ENCODE measurements at places on chromosomes 2 and 18.

GRCh38 chr2:129754831-129755230 lies 224.6 kb upstream of the RAB6C start:
- no peak for DNase-seq

GRCh38 chr2:162050513-162050961 lies 23.5 kb downstream of the DPP4 start:
- DNase-seq = no peak

- DNase-seq = peak; percentile 66
Measured at GRCh38 chr18:59881728-59882656, 17.8 kb upstream of the PMAIP1 start.

DNA sequence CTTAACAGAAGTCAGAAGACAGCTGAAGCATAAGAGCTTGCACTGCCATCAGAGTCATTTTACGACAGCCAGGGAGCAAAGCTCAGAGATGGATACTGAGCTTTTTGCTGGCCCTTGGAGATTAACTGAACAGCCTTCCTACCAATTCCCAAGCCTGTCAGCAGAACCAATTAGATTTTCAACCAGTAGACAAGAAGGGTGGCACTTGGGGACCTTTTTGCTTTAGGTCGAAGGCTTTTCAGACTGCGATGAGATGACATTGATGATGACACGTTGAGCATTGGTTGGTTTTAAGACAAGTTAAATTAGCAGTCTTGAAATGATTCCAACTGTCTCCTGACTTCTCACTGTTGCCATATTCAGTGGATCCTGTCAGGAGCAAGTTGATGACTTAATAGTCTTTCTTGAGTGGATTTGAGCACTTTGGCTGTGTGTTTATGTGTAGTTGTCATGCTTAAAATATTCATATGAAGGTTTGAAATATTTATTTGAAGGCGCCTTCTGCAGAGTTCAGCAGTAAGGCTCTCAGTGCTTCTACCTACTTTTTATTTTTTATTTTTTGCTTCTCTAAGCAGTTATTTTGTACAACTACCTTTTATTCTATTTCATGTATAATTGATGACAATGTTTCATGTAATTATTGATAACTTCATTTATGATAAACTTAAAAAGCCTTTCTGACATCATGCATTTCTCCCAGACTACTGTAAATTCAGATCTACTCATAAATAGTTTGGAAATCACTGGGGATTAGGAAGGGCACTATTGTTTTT lies 256.7 kb downstream of the CAMKMT start:
- DNase-seq = no peak

DNA sequence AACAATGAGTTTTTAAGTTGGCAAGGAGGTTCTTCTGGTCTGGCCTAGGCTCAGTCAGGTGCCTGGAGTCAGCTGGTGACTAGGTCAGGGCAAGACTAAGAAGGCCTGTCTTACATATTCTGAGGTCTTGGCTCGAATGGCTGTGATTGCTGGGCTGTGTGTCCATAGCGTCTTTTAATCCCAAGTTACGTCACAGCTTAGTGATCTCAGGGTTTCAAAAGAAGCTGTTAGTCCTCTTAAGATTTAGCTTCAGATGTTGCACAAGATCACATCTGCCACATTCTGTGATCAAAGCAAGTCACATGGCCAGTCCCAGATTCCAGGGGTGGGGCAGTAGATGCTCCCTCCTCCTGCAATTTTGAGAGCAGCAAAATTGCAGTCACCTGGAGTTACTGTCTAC lies 61.3 kb downstream of the PKP4 start:
- no peak for DNase-seq

DNA sequence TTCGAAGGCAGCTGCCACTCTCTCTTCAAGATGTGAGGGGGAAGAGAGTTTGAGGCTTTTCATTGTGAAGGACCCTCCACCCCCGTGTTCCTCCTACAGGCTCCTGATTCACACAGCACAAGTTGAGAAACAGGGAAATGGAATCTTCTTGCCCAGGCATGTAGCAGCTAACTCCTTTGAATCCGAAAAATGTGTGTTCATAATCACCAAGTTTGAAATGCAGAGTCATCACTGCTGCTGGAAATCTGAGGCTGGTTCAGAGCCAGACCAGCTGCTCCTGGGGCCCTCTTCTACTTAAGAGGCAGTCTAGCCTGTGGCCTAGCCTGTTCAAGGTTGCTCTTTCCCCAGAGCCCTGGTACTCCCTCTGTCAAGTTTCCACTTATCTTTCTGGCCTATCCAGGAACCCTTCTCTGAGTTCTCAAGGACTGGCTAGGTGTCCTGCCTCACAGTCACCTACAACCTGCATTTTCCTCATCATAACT lies 166.4 kb downstream of the TMEM247 start:
- DNase-seq = no peak

DNA sequence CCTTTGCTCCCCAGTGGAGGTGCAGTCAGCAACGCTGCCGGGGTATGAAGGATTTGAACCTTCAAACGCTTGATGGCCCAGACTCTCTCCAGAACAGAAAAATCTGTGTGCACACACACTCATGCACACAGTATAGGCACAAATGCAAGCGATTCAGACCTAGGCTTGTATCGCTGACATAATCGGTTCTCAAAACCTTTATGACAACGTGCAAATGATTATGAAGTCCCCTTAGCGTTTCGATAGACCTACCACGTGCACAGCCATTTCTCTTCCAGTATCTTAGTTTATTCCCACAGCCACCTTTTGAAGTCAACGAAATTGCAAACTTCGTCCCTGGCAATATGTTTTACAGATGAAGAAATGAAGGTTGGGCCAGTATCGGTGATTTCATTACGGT lies 138.9 kb upstream of the MYCN start:
- no peak for DNase-seq

DNA sequence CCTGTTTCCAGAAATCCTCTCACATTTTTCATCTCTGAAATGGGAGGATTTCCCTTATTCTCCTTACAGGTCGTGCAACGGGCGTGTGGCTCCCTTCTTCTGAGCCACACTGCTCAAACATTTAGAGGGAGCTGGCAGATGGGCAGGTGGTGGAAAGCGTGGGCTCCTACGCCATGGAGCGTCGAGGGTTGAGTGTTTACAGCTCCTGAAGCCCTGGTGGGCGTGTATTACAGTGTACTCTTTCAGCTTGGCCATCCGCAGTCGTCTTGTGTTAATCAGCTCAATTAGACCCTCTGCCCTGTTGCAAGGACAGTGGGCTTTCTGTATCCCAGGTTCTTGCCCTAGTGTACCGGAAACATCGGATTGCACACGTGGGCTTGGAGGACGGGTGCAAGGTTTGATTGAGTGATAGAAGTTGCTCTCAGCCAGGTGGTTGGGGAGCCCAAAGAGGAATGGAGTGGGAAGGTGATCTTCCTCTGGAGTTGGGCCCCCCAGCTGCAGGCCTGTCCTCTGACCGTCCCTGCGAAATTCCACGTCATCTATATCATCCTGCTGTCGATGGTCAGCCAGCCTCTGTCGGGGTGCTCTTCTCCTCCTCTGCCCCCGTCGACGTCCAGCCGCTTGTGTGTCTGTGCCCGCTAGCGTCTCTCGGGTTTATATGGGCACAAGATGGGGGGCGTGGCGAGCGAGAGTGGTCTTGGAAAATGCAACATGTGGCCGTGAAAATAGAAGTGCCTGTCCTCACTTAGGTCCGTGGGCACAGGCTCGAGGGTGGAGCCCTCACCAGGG lies 120.3 kb upstream of the DSEL start:
- no peak for DNase-seq

GRCh38 chr2:235564884-235565530 lies 71.2 kb downstream of the AGAP1 start:
- no peak for DNase-seq

DNA sequence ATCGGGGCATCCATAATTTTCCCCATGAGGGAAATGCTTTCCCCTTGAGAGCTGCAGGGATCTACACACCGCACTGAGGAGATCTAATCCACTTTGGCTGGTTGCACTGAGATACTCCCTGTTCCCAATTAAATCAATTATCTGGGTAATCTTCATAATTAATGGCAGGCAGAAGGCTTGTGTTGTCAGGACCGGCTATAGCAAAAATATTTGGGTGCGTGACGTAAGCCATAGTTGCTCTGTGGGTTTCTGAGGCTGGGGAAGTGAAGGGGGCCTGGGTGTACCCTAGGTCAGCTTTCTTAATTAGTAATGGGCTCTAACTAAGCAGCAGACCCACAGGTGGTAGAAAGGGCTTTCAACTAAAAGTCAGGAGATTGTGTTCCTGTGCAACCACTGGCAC lies 62.8 kb upstream of the UPP2 start:
- no peak for DNase-seq

- DNase-seq = no peak
Measured at GRCh38 chr2:109724533-109725460, 69.3 kb upstream of the RGPD5 start.

DNA sequence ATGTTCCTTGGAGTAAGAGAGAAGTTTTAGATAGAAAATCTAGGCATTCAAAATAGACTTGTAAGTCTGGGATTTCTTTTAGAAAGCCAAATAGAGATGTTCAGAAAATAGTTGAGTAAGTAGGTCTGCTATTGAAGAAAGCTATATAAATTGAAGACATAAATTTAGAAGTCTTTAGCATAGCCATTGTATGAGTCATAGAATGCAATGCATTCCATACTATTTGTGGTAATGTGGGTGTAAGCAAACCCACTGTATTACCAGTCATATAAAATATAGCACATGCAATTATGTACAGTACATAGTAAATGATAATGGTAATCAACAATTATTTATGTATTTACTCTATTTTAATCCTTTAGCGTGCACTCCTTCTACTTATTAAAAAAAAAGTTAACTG lies 14.1 kb downstream of the MC4R start:
- DNase-seq = no peak

- DNase-seq = no peak
Measured at GRCh38 chr2:58756336-58756735, 515.2 kb upstream of the FANCL start.

DNA sequence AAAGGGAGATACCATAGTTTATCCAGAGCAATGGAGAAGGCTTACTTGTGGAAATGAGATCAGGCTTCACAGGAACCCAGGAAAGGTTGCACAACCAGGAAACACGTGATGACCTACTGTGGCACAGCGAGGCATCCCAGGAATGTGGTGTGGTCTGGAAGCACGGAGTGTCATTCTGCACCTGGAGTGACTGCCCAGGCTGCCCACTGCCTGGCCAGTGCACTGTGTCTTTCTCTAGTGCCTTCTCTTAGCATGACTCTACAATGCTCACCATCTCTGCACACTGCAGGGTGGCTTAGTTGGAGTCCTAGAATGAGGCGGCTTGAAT lies 48.9 kb downstream of the CHST9 start:
- DNase-seq = no peak

- no peak for DNase-seq
Measured at GRCh38 chr2:64260817-64261216, 116.6 kb upstream of the PELI1 start.
